ENCODE measurements at places on chromosomes 12 and 14.

DNA sequence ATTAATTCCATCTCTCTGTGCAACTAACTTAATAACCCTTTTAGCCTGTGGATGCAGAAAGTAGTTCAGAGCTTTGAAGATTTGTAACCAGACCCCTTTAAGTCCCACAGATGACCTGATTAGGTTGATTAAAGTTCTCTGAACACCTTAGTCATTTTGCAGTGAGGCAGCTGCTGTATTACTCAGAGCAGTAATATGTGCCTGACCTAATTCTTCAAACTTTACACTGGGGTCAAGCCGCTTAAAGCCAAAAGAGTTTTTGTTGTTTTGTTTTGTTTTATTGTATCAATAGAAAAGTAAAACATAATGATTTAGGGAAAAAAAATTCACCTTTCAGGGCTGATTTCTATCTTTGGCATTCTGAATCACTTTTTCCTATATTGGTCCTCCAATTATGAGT is 78.6 kb upstream of the PLEKHG7 start:
- no peak overlapping the region for H3K27ac ChIP-seq
- H3K36me3 ChIP-seq: no peaks in the 10 kb centered on the region
- H3K4me3 ChIP-seq: no peak overlapping the region
- H3K4me1 ChIP-seq: no peaks in the 10 kb centered on the region

DNA sequence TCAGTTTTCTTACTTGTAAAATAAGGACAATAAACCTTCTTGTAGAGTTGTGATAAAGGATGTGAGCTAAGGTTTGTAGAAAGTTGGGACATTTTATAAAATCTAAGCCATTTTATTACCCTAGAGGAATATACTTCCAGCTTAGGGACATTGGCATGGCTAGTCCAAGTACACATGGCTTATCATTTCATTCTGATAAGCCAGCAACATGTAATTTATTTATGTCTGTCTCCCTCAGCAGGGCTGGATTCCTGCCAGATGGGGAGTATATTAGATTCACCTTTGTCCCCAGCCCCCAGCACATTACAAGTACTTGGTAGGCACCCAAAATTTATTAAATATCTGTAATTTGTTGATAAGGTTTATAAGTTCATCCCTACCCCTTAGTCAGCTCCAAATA is 6.3 kb upstream of the ATG14 start:
- no peaks in the 10 kb centered on the region for H3K36me3 ChIP-seq
- DNase-seq: no peak
- no peak overlapping the region for H3K4me3 ChIP-seq
- no peaks in the 10 kb centered on the region for H3K27me3 ChIP-seq
- H3K4me1 ChIP-seq: peaks cover 14% of the 10 kb centered on the region

GRCh38 chr12:125089083-125089482 is 23.8 kb downstream of the AACS start:
- peaks cover 53% of the 10 kb centered on the region for H3K36me3 ChIP-seq
- no peak overlapping the region for H3K27ac ChIP-seq

- peak; percentile 84 for DNase-seq
- peak overlapping the region; percentile 85 for H3K4me3 ChIP-seq
- no peaks in the 10 kb centered on the region for H3K36me3 ChIP-seq
Observed at GRCh38 chr14:105091517-105092170, 26.4 kb upstream of the GPR132 start.
